ENCODE measurements at places on chromosomes 3 and 15. TPM values are rescaled to one million over a fixed set of nuclear protein-coding genes. Genes with fewer than 3 reads are reported as not detected.

The GNAT1 gene
- total RNA-seq, result not detected

The PLSCR5 gene
- total RNA-seq, result not detected

The GPR171 gene
- not detected for total RNA-seq

The AAGAB gene
- 27.2 TPM for total RNA-seq

DNA sequence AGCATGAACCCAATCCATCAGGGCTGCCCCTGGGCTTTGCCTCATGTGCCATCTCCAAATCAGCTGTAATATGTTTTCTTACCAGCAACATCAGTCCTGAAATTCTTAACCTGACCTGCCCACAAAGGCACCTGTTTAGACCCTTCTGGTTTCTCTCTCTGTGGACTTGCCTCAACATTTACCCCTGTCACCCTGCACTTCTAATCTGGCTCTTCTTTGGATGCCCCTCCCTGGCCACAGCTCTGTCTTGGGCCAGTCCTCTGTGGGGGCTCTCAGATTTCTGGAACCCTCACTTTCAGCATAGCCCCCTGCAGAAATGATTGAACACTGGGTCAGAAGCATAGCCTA is 168.7 kb upstream of the STAC start:
- DNase-seq, result no peak

- DNase-seq, result no peak
These were observed 162.4 kb upstream of the TGFBR2 start for GRCh38 chr3:30443756-30444673.

- DNase-seq, result no peak
These were observed 38.9 kb downstream of the ABHD2 start for GRCh38 chr15:89127054-89127702.

- DNase-seq, result no peak
These were observed 1.3 kb upstream of the UNC13C start for GRCh38 chr15:53976844-53977392.

- no peak for DNase-seq
These were observed 137.9 kb downstream of the CBLB start for GRCh38 chr3:105730801-105731354.

DNA sequence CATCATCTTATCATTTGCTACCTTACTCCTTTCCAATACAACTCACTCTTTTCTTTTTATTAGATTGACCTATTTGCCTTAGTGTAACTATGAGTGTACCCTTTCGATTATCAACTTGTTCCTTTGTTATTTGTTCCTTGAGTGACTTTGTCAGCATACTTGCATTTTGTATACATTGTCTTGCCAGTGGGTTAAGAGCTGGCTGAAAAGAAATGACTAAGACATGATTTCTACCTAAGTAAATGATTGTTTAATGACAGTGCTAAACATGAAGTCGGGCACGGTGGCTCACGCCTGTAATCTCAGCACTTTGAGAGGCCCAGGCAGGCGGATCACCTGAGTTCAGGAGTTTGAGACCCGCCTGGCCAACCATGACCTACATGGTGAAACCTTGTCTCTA is 1042.3 kb downstream of the TBL1XR1 start:
- no peak for DNase-seq

GRCh38 chr3:38645601-38646000 is 3.9 kb downstream of the SCN5A start:
- no peak for DNase-seq

DNA sequence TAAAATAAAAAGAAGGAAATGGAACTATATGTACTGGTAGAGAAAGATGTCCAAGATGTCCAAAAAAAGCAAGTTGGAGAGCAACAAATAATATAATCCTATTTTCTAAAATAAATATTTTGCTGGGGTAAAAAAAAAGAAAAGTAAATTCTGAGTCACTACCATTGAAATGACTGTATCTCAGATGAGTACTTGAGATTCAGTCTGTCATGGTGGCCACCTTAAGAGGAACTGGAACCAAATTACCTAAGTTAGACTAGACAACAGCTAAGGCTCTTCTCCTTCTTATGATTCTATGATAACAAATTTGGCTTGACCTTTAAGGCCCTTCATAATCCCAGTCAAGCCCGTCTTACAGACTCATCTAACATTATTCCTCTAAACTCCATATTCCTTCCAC is 270.6 kb upstream of the HES1 start:
- no peak for DNase-seq

DNA sequence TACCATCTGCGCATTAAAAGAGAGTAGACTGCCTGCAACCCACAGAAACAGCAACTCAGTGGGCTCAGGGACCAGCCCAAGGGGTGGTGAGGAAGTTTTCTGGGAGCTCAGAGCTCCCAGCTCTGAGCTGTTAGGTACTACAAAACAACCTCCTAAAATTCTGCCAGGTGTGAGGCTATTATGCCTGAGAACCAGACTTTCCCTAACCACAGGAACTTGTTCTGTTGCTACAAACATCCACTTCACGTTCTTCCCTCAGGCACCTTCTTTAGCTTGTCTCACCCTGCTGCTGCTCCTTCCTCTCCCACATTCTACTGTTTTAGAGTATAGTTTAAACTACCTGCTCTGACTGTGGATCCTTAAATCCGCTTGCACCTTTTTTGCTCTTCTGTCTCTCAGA is 399.4 kb downstream of the ROBO1 start:
- no peak for DNase-seq

Measured in lung microvascular endothelial cell (primary cell).